Ascending aorta (tissue), 2 donors: ENCODE measurements at places on chromosomes 12 and 14. TPM values are rescaled to one million over a fixed set of nuclear protein-coding genes. Genes with fewer than 3 reads are reported as not detected.

The CCDC197 gene
- not detected for total RNA-seq

The TGM1 gene
- total RNA-seq, result 1.7 TPM

The SCFD1 gene
- 41.0 TPM for total RNA-seq

The EIF2B2 gene
- total RNA-seq, result 27.1 TPM

The NTF3 gene
- total RNA-seq, result 58.9 TPM

The LUM gene
- 133 TPM for total RNA-seq

The PPP4R4 gene
- total RNA-seq, result not detected
